ENCODE measurements at places on chromosomes 3 and 15.
A peak's percentile ranks its signal among the peaks of the same experiment; 100 is the strongest.

DNA sequence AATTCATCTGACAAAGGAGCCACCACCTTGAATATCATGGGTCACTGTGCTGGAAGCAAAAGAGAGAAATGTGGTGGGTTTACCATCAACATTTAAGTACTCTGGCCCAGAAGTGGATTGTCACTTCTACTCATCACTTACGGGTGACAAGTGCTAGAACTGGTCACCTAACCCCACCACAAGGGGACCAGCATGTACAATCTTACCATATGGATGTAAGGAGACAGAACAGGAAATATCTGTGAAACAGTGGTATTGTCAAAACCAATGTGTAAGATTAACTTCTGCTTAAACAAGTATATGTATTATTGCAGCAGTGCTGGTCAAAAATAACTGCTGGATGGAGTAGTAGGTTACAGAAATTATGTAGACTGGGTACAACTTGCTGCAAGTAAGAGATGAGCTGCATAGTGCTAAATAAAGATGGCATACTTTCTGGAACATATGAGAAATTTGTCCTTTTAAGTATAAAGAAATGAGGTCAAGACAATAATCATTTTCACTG is 171.8 kb downstream of the POTEB3 start:
- DNase-seq: no peak

DNA sequence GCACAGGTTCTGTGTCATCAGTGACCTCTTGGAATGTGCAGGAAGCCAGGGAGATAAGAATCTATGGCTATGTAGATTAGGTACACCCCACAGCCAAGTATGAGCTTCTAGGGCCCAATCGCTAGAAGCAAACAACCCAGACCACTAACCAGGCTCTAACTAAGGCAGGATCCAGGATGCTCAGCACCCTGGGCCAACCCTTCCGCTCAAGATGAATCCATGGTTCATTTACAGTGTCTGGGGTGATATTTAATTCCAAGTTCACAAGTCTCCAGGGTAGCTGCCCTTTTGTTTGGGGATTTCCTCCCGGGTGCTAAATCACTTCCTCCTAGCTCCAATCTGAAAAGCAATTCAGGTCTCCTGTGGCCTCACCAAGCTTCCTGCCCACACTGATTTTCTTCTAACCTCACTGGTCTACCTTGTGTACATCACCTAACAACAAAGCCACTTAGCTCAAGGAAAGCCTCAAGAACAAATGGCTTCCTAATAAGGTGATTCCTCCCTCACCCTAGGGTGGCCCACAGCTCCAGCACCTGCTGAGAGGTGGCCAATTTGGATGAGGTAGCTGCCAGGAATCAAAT is 2.4 kb downstream of the EHD4 start:
- DNase-seq: peak; percentile 62

DNA sequence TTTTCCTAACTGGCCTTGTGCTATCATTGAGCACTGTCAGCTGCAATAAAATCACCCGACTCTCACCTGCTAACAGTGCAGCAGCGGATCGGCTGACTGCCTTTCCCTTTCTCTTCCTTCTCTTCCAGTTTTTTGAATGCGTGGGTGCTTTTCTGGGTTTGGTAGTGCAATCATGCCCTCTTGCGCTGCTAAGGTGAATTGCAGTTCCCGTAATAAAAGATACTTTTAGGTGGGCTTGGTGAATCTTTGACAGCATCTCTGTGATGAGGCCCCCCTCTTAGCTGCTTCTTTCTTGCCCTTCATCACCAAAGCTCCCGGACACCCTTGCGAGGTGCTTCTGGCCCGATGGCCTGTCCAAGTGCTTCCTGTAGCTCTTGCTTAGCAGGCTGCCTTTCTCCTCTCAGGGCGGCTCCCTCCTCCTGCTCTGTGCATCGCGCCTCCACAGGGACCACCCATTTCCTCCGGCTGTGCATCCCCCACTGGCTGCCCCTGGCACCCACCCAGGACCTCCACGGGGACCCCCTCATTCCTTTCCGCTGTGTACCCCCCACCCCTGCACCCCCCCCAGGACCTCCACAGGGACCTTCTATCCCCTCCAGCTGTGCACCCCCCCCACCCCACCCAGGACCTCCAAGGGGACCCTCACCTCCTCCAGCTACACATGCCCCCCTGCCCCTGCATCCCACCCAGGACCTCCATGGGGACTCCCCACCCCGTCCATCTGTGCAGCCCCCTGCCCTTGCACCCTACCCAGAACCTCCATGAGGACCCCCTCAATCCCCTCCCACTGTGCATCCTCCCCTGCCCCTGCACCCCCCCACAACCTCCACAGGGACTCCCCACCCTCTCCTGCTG is 50.8 kb upstream of the RPL32 start:
- DNase-seq: no peak

GRCh38 chr3:173893835-173894234 is 496.3 kb downstream of the NLGN1 start:
- no peak for DNase-seq

DNA sequence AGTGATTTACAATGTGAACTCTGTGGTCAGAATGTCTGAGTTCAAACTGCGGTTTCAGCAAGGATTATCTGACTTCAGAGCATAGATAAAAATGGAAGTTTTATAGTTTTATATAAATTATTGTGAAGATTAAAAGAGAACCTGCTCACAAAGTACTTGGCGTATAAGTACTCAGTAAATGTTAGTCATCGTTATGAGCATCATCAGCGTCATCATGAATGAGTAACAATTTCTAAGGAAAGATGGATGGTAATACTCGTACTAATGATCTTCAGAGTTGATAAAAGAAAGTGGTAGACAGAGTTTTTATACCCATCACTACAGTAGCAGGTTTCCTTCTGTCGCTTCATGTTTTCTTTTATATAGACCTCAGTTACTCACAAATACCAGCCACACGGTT is 341.8 kb downstream of the RAP2B start:
- DNase-seq: no peak

DNA sequence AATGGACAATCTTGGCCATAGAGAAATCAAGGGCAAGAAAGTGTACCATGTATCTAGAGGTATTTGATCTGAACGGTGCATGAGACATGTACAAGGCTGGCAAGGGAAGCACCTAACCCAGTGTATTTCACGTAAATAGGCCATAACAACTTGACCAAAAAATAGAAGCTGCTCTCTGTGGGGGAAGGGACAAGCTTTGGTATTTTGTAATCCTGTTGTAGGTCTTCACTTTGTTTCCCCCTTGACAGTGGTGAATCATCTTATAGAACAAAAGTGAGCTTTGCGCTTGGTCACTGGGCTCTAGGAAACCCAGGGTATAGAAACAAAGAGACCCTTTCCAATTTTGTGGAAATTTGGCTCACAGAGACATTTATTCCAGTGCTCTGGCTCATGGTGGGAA is 21.0 kb downstream of the LARS2 start:
- DNase-seq: no peak

- peak; percentile 44 for DNase-seq
Observed at GRCh38 chr3:15345066-15345607, 12.8 kb upstream of the SH3BP5 start.

GRCh38 chr3:190369668-190370295 is 18.2 kb upstream of the CLDN16 start:
- no peak for DNase-seq

DNA sequence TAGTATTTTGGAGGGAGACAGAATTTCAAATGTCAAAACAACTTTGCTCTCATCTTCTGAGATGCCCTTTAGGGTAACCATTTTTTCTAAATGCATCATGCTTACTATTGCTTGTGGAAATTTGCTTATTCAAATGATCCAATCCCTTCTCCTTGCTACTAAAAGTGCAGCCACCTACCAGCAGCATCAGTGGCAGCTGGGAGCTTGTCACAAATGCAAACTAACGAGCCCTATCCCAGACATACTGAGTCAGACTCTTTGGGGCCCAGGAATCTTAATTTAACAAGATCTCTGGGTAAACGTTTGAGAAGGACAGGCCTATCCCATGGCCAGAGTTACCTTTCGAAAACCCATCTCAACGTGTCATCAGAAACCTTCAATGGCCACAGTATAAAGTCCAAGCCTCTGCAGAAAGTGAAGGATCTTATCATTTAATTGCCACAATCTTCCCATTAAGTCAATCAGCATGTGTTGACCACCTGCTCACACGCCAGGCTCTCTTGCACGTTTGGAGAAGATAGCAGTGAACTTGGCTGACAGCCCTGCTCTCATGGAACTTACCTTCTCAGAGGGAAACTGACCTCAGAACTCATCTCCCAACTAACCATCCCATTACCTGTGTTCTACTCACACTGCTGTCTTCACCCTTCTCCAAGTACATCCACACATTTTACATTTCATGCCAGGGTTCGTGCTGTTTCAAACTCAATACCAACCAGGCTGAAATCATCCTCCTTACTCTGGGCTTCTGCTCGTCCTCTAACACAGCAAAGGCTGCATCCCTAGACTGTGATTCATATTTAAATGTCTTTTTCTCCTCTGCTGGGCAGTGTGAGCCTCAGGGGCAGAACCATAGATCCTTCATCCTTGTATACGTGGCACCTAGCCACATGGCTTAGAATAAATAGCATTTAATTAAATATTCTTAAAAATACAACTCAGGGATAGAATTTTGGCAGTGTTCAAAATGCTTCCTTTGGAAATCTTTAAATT is 24.8 kb upstream of the VGLL4 start:
- DNase-seq: no peak

GRCh38 chr3:152583963-152584362 is 251.0 kb upstream of the P2RY1 start:
- DNase-seq: no peak

DNA sequence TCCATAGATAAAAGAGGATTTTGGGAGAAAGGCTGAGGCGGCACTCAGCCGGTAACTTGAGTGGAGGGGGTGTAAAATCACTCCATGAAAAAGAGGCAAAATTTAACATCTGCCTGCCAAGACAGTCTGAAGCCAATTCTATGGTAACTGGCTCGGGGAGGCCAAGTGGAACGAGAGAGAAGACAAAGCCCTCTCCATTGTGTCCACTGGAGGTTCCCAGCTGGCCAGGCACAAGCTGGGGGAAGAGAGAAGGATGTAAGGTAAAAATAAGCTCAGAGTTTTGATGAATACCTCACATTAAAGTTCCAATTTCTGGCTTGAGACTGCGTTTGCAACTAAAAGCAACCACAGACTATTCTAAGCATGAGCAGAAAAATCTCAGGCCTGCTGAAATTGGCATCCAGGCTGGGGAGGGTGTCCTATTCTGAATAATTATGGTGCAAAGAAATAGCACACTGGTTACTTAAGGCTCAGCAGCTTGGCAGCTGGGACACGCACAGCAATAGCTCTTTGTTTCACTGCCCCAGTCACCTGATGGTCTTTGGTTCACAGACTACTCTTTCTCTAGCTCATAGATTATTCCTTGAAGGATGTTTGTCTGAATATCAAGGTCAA is 48.8 kb downstream of the CHRD start:
- DNase-seq: no peak

DNA sequence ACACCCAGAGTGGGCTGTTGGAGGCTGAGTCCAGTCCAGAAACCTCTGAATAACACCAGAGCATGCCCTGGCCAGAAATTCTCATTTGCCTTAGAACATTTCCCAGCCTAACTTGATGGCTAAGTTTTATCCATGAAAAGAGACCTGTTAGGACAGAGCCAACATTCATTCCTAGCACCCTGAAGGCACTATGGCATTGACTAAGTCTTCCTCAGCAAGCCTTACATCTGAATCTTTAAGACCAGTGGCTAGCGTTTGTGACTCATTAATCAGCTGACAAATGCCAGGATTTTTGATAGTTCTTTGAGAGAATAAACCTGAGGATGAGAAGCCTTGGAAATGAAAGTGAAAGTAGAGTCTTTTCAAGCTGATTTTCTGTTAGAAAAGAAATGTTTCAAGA is 1087.1 kb upstream of the ALCAM start:
- no peak for DNase-seq

DNA sequence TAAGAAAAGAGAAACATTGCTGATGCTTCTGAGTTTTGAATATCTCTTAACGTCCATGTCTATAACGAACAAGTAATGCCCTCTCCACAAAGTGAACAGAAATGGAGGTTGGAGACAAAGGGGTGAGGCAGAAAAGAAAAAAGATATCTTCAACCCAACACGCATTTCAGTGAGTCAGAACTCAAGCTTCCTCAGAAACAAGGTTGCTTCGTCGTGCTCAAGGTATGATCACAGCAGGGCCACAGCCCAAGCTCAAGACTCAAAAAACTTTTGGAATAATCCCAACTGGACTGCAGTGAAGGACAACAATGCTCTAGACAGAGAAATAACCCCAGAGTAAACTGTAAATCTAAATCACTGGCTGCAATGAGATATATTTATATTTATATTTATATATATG is 18.9 kb downstream of the WNT5A start:
- DNase-seq: no peak

- DNase-seq: peak; percentile 57
Observed at GRCh38 chr3:197599089-197599765, 43.5 kb upstream of the BDH1 start.
